Stimulated activated CD8-positive, alpha-beta memory T cell treated with anti-CD3 and anti-CD28 coated beads, Interleukin-12 subunit alpha, Interleukin-12 subunit beta, amount 100 ng/mL, for 1 hour (primary cell): ENCODE measurements at places on chromosomes 6 and 20.

- DNase-seq = no peak
Measured at GRCh38 chr6:72216222-72217068, 330.1 kb downstream of the RIMS1 start.

- DNase-seq = no peak
Measured at GRCh38 chr6:155188707-155189496, 74.9 kb upstream of the CLDN20 start.

- DNase-seq = no peak
Measured at GRCh38 chr6:92047152-92047850, 1372.1 kb downstream of the EPHA7 start.

DNA sequence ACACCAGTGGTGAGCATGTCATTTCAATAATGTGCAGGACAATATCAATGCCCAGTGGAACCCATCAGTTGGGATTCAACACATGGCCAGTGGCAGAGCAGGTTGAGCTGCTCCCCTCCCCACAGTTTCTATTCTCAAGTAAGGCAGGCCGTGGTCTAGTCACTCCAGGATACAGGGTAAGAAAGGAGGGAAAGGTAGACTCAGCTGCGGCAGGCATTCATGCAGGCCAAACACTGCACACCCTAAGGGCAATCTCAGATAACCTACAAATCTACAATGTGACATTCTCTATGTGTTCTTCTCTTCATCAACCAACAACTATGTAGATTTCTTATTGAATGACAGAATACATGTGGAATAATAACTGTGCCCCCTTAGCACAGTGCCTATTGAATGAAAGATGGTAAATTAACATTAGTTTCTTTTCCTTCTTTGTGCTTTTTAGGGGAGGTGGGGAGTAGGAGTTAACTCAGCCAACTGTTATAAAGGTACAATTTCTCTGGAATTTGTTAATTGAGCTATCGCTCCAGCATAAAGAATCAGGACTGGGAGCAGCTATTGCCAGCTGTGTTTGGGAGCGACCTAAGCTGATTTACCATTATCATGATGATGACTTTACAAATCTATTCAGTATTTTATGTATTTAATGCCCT is 89.7 kb downstream of the FAM50B start:
- no peak for DNase-seq

DNA sequence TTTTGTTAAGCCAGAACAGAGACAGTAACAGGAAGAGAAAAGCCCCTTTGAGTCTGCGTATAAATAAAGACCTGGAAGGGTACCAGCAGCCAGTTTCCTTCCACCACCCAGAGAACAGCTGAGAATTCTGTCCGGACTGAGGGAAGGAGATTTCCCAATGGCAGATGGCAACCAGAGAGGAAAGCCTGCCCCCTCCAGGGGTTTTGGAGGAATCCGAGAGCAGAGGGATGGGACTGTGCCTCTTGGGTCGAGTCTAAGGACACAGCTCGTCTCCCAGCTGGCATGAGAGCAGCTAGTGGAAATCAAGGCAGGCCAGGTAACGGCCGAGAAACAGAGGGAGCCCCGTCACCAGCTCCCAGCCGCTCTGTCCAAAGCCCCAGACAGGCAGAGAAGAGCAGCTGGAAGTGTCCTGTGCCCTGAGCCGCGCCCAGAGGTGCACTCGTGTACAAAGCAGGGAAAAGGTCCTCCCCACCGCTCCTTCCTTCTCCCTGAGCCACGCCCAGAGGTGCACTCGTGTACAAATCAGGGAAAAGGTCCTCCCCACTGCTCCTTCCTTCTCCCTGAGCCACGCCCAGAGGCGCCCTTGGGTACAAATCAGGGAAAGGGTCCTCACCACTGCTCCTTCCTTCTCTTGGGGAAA is 134.0 kb upstream of the SNX9 start:
- DNase-seq = no peak

GRCh38 chr20:62728781-62729300 is 20.2 kb downstream of the NTSR1 start:
- no peak for DNase-seq

DNA sequence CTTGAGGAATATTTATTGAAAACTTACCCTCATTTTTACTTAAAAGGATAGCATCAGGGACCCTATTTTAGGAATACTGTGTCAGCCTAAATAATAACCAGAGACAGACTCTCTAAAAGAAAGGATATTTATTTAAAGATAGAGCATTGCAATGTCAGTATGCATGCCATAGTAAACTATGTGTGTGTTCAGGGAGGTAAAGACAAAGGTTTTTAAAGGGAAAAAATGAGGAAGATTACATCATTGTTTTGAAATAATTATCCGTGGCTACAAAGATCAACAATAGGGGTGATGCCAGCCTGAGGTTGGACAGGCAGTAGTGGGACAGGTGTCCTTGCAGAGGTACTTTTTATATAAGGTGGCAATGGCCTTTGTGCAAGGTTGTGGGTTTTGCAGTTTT is 23.7 kb upstream of the CFAP206 start:
- no peak for DNase-seq

GRCh38 chr20:51118216-51118615 is 95.3 kb upstream of the KCNG1 start:
- DNase-seq = no peak

GRCh38 chr6:18380851-18381250 is 6.3 kb upstream of the RNF144B start:
- no peak for DNase-seq

DNA sequence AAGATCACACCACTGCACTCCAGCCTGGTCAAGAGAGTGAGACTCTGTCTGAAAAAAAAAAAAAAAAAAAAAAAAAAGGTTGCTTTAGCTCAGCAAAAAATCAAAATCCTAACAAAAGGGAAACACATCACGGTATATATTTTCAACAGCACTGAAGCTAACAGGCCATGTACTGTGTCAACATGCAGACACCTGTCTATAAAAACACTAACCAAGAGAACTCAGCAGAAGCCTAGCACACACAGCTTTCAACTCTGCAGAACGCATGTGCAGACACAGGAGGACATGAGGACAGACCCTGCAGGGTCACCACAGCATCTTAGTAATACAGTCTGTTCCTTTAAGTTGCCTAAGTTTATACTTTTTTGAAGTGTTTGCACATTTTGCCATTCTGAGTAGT is 13.5 kb downstream of the NINL start:
- no peak for DNase-seq

DNA sequence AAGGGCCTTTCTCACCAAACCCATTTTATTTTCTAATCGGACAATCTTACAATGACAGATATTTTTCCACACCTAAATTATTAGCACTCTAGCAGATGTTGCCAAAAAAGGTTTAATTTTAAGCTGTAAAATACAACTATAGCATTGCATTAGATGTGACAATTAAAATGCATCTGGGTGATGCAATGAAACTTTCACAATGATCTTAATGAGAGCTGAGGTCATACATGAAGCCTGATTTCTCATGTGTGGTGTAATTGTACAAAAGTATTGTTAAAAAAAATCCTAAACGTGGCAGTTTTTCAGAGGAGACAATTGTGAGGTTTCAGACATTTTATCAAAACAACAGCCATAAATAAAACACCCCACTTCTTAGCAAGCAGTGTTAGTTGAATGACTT is 606.0 kb downstream of the HDGFL1 start:
- no peak for DNase-seq

DNA sequence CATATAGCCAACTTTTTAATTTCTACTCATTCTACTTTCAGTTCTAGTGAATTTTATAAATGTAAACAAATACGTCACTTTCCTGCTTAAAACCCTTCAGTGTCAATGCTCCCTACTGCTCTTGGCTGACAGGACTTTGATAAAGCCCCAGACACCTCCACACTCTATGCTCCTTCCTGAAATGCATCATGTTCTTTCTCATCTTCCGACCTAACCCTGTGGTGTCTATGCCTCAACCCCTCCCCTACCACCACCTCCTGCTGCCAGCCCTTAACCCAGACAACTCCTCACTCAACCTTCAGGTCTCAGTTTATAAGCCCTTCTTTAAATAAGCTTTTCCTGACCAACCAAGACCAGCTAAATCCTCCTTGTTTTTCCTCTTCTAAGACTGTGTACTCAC is 19.1 kb downstream of the TLDC2 start:
- no peak for DNase-seq

- DNase-seq = no peak
Measured at GRCh38 chr6:10999994-11000393, 44.1 kb downstream of the ELOVL2 start.

- no peak for DNase-seq
Measured at GRCh38 chr6:4380881-4381281, 245.5 kb upstream of the ECI2 start.

- no peak for DNase-seq
Measured at GRCh38 chr6:12361042-12361765, 71.0 kb downstream of the EDN1 start.

DNA sequence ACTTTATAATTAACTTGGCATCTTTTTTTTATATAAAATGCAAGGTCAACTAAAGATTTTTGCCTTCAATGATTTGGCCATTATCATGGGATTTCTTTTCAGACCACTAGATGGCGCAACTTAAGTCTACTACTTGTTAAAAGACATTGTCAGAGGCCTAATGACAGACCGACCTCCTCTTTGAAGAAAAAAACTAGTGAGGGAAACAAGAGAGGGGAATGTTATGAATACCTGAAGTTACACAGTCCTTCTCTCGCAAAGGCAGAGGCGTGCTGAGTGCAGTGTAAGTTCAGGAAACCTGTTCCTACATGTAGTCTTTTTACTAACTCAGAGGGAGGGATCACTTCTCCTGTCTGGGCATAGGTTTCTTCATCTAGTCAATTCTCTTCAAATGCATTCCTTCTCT is 9.3 kb downstream of the TRAPPC3L start:
- DNase-seq = no peak

DNA sequence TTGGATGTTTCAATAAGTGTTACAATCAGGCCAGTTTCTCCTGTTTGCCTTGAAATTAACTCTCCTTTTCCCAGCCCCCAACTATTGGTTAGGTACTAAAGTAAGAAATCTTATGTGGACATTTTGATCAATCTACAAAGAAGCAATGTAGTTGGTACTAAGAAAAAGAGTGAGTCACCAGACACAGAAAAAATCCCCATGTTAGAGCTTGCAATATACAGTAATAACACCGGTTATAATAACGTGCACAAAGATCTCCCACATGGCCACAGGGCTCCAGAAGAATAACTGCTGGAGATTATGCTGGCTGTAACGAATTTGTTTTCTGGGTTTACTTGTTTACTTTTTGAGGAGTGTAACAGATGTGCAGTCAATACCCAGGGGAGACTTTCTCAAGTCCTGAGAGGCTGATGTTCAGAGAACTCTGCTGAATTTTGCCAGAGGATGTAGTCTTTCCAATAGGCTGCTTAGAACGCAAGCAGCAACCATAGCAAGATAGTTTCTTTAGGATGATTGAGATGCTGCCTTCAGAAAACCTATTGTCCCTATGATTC is 166.2 kb upstream of the SPACA1 start:
- no peak for DNase-seq

DNA sequence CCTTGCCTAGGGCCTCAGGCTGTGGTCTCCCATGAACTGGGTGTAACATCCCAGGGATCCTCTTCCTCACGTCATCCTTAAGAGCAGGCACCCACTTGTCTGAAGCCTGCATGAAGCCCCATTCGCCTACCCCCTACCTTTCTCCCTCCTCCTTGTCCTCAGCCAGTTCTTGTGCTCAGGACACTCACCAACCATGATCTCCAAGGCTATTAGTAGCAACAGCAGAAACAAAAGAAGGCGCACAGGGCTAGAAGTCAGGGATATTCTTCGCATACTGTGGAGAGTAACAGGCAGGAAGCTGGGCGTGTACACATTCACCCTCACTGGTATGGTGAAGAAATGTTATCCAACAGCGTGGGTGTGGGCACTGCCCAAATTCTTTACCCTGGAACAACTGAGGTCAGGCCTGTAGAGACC is 7.3 kb downstream of the RAET1E start:
- no peak for DNase-seq

- DNase-seq = no peak
Measured at GRCh38 chr6:157751547-157752200, 71.4 kb upstream of the SNX9 start.

GRCh38 chr20:45344168-45344860 is 3.9 kb downstream of the SDC4 start:
- DNase-seq = no peak

DNA sequence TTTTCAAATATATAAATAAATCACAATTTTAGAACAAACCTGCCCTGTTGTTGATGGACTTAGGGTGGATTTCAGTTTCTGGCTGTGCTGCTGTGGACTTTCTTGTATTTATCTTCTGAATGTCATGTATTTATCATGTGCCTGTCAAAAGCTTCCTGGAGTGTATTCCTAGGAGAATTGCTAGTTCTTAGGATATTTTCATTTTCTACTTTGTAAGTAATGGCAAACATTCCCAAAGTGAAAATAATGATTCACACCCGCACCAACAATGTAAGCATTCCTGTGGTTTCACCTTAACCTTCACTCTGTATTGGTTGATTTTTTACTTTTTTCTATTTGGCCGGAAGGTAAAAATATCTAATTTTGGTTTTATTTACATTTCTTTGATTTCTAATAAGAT is 387.8 kb downstream of the SMOC2 start:
- DNase-seq = no peak

DNA sequence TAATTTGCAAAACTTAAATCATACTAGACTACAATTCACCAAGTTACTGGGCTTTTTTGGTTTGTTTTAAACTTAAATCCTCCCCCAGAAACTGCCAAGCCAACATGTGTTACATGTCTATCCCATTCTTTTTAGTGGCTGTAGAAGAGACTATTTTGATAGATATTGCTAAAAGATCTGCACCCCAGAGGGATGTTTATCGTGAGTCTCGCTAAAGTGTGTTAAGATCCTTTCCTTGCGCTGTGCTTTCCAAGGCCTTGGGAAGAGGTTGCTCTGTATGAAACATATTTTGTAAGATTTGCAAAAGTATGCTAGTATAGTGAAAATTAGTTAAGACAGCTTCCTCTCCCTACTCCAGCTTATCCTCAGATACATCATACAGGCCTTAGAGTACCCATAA is 63.0 kb downstream of the GPX5 start:
- no peak for DNase-seq

GRCh38 chr6:63904650-63905248 is 269.1 kb downstream of the PHF3 start:
- DNase-seq = no peak
